WTC11 (cell line): ENCODE measurements at places on chromosomes 12 and 14. TPM values are rescaled to one million over a fixed set of nuclear protein-coding genes. Genes with fewer than 3 reads are reported as not detected.

LMNTD1 gene
- not detected in 3 replicates for total RNA-seq

CCDC196 gene
- total RNA-seq: not detected in 3 replicates

GRCh38 chr12:52033446-52034140 lies 17.6 kb upstream of the NR4A1 start:
- H3K4me1 ChIP-seq: peaks cover 36% of the 10 kb centered on the region
- H3K4me3 ChIP-seq: peak overlapping the region; percentile 68
- H3K36me3 ChIP-seq: no peaks in the 10 kb centered on the region
- peaks cover 51% of the 10 kb centered on the region for H3K27me3 ChIP-seq
- H3K27ac ChIP-seq: peak overlapping the region; percentile 95
- no peak for DNase-seq

GRCh38 chr12:115452751-115453281 lies 768.8 kb upstream of the TBX3 start:
- H3K4me1 ChIP-seq: peaks cover 56% of the 10 kb centered on the region
- no peak overlapping the region for H3K27ac ChIP-seq
- H3K27me3 ChIP-seq: peaks cover 32% of the 10 kb centered on the region
- H3K36me3 ChIP-seq: no peaks in the 10 kb centered on the region
- H3K4me3 ChIP-seq: peak overlapping the region; percentile 71

GRCh38 chr12:93819050-93819491 lies 141.9 kb downstream of the CRADD start:
- no peak for DNase-seq
- no peak overlapping the region for H3K4me3 ChIP-seq
- H3K27ac ChIP-seq: no peak overlapping the region

DNA sequence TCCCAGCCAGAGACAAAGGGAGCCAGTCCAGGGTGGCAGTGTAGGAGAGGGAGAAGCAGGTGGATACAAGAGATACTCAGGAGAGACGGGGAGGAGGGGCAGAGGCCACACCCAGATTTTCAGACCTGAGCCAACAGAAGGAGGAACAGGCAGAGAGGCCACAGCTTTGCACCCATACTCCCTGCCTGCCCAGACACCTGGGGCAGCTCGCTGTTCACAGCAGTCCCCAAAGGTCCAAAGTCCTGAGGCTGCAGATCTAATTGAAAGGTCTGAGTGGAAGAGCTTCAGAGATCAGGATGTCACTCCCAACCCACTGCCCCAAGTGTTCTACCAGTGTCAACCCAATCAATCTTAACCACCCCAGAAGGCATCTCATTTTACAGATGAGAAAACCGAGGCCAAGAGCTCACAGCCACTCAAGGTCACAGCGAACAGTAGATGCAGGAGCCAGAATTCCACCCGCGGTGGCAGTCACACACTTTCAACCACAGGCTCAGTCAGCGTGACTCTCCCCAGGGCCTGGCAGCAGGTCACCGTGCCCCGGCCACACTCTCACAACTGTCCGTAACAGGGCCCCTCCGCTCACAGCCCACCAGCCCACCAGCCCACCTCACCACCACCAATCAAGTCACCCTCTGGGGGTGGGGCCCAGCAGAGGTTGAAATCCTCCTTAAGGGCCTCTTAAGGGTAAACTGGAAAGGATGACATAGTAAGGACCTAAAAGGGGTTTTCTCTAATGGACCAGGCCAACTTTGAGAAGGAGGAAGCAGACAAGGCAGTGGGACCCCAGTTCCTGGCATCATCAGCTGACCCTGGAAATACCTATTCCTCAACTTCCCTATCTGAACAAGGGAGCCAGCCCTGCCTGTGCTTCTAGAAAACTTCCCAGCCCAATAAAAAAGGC lies 33.3 kb downstream of the ACTN1 start:
- no peaks in the 10 kb centered on the region for H3K27me3 ChIP-seq
- peaks cover 81% of the 10 kb centered on the region for H3K4me1 ChIP-seq
- H3K4me3 ChIP-seq: no peak overlapping the region
- no peaks in the 10 kb centered on the region for H3K36me3 ChIP-seq
- DNase-seq: no peak

- H3K4me1 ChIP-seq: peaks cover 7% of the 10 kb centered on the region
- H3K4me3 ChIP-seq: no peak overlapping the region
- H3K36me3 ChIP-seq: no peaks in the 10 kb centered on the region
- no peaks in the 10 kb centered on the region for H3K27me3 ChIP-seq
- no peak for DNase-seq
Observed at GRCh38 chr14:103746701-103747100, 31.1 kb downstream of the ZFYVE21 start.

- peak overlapping the region; percentile 63; the same call in 1 of the 2 replicates for H3K27ac ChIP-seq
- H3K27me3 ChIP-seq: peaks cover 4% of the 10 kb centered on the region; the same call in 1 of the 2 replicates
- no peak overlapping the region for H3K4me3 ChIP-seq
- DNase-seq: no peak
- peaks cover 16% of the 10 kb centered on the region for H3K36me3 ChIP-seq
Observed at GRCh38 chr12:117284140-117284539, 77.3 kb downstream of the NOS1 start.

DNA sequence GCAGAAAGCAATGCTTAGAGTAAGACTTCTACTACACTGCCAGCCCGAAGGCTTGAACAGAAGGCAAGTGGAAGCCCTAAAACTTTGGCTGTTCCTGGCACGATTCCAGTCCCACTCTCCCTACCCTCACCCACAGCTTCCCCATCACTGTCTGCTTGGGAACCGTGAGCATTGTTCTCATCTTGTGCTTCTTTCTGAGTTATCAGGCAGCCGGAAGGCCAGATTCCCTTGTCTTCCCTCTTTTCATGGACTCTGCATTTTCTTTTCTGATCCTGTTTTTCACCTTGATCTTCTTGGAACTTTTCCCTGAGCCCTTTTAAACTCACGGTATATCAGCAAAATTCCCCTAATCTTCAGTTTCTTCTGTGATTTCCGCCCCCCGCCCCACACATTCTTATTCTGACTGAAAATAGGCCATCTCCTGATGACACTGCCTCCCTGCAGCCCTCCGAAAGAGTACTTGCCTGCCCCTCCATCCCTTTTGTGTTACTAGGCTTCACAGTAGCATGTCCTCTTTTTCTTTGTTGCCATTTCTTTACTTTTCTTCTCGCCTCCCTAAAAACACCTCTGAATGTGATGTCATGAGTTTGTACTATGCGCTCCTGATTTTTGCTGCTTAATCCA lies 29.9 kb downstream of the RCOR1 start:
- H3K4me3 ChIP-seq: 0 out of 2 replicates have a peak overlapping the region, but pooled peaks have one; percentile 13
- DNase-seq: no peak
- peaks cover 35% of the 10 kb centered on the region for H3K4me1 ChIP-seq
- no peaks in the 10 kb centered on the region for H3K27me3 ChIP-seq
- peaks cover 3% of the 10 kb centered on the region; the same call in 1 of the 2 replicates for H3K36me3 ChIP-seq
- peak overlapping the region; percentile 86 for H3K27ac ChIP-seq

GRCh38 chr14:98949481-98950135 lies 322.4 kb downstream of the BCL11B start:
- H3K27ac ChIP-seq: no peak overlapping the region
- no peak for DNase-seq
- peaks cover 29% of the 10 kb centered on the region for H3K4me1 ChIP-seq
- no peaks in the 10 kb centered on the region for H3K36me3 ChIP-seq

DNA sequence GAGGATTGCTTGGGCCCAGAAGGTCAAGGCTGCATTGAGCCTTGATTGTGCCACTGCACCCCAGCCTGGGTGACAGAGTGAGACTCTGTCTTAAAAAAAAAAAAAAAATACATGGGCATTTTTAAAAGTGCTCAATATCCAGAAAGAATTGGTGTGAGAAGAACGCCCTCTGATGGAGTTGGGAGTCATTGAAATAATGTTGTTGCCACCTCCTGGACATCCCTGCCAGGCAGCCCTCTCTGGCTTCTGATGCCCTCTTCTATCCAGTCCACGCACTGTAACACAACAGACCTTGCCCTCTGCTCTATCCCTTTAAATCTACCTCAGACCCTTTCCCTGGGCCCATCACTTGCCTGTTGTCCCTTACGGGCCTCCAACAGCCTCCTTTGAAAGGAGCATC lies 4.9 kb downstream of the PTGDR start:
- no peaks in the 10 kb centered on the region for H3K36me3 ChIP-seq
- no peak overlapping the region for H3K27ac ChIP-seq
- H3K4me1 ChIP-seq: peaks cover 17% of the 10 kb centered on the region
- peak; percentile 25 for DNase-seq
- H3K27me3 ChIP-seq: peaks cover 35% of the 10 kb centered on the region
- no peak overlapping the region for H3K4me3 ChIP-seq

- H3K27me3 ChIP-seq: no peaks in the 10 kb centered on the region; the same call in none of the 2 replicates
- H3K4me1 ChIP-seq: no peaks in the 10 kb centered on the region
- no peak overlapping the region for H3K27ac ChIP-seq
- no peak overlapping the region for H3K4me3 ChIP-seq
Observed at GRCh38 chr14:47658041-47658440, 17.4 kb downstream of the MDGA2 start.
